ENCODE measurements at places on chromosomes 7 and 10. TPM values are rescaled to one million over a fixed set of nuclear protein-coding genes. Genes with fewer than 3 reads are reported as not detected.

The MUC3A gene
- total RNA-seq: not detected

The CLRN3 gene
- not detected for total RNA-seq

The TMEM26 gene
- not detected for total RNA-seq

The HYAL4 gene
- not detected for total RNA-seq

The ADRA2A gene
- total RNA-seq: not detected

The LRRC4 gene
- total RNA-seq: not detected

The ADARB2 gene
- 5.2 TPM for total RNA-seq

The SPDYE9 gene
- not detected for total RNA-seq

The BET1 gene
- 24.3 TPM for total RNA-seq

The FKBP9 gene
- total RNA-seq: 0.78 TPM

The PURB gene
- 24.2 TPM for total RNA-seq

The CHST3 gene
- 0.03 TPM for total RNA-seq

The PAX4 gene
- not detected for total RNA-seq

The ZFYVE27 gene
- 25.0 TPM for total RNA-seq

The GRM8 gene
- total RNA-seq: not detected

The ACHE gene
- total RNA-seq: not detected

The RSPH10B gene
- not detected for total RNA-seq

The NDUFB8 gene
- 263 TPM for total RNA-seq

The PLAC9 gene
- total RNA-seq: not detected

The CALML5 gene
- not detected for total RNA-seq

The ANKRD7 gene
- not detected for total RNA-seq

The LGI1 gene
- not detected for total RNA-seq

The WDFY4 gene
- total RNA-seq: 2.9 TPM

The POLR2J2 gene
- 12.5 TPM for total RNA-seq

The HABP2 gene
- total RNA-seq: not detected

The PDE6C gene
- total RNA-seq: not detected

The GIMAP4 gene
- 368 TPM for total RNA-seq

The TM9SF3 gene
- total RNA-seq: 85.0 TPM

The PAPOLB gene
- total RNA-seq: not detected

The ATRNL1 gene
- total RNA-seq: 0.38 TPM

The MYO1G gene
- total RNA-seq: 371 TPM

The CLDN15 gene
- 24.1 TPM for total RNA-seq

The CHN2 gene
- total RNA-seq: 6.3 TPM

The ALDH18A1 gene
- total RNA-seq: 51.4 TPM

The XRCC2 gene
- total RNA-seq: 7.9 TPM

The PDZD7 gene
- total RNA-seq: 0.81 TPM

The EPO gene
- not detected for total RNA-seq

The AKR1C3 gene
- total RNA-seq: 11.6 TPM

The OGDH gene
- total RNA-seq: 98.8 TPM

The CSGALNACT2 gene
- 43.5 TPM for total RNA-seq

The AGAP5 gene
- total RNA-seq: 10.9 TPM

The ABCB1 gene
- total RNA-seq: 2.2 TPM

The MYH16 gene
- not detected for total RNA-seq

The ECD gene
- total RNA-seq: 30.1 TPM
